ENCODE measurements at places on chromosomes 7 and 10.

- DNase-seq: no peak
These were observed 393.1 kb upstream of the KCND2 start for GRCh38 chr7:119879835-119880234.

DNA sequence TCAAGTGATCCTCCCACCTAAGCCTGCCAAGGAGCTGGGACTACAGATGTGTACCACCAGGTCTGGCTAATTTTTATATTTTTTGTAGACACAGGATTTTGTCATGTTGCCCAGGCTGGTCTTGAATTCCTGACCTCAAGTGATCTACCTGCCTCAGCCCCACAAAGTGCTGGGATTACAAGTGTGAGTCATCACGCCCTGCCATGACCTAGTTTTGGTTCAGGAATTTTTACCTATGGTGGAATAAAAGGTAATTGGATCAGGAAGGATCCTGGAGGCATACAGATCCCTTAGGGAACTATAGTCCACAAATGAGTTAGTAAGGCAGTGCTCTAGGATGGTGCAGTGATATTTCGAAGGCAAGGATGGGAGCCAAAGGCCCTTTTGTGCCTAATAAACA is 717.9 kb downstream of the PHTF2 start:
- no peak for DNase-seq

DNA sequence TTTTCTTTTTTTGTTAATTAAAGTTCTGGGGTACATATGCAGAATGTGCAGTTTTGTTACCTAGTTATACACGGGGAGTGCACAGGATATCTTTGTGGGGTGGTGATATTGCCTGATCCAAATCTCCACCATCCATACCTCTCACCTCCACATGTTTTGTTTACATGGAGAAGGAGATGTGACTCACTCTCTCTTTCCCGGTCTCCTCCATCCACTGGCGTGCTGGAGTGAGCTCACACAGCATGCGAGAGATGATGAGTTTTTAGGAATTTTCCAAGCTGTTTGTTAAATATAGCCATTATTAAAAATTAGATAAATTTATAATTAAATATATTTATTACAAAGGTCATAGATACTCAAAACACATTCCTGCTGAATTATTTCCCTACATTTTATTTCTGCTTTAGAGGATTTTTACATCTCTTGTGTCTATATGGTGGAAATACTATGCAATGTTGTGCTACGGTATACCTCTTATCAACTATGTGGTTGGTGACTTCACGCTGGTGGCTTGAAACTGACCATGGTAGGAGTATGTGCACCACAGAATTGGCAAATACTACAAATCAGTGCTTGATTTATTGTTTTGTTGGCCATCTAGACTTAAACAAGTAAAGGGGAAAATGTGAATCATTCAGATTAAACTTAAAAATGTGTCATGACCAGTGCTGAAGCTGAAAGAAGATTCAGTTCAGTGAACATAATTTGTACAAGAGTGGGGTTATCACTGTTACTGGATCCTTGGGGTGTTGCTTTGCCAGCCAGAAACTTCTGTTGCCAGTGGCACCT is 107.9 kb upstream of the FAM180A start:
- no peak for DNase-seq

DNA sequence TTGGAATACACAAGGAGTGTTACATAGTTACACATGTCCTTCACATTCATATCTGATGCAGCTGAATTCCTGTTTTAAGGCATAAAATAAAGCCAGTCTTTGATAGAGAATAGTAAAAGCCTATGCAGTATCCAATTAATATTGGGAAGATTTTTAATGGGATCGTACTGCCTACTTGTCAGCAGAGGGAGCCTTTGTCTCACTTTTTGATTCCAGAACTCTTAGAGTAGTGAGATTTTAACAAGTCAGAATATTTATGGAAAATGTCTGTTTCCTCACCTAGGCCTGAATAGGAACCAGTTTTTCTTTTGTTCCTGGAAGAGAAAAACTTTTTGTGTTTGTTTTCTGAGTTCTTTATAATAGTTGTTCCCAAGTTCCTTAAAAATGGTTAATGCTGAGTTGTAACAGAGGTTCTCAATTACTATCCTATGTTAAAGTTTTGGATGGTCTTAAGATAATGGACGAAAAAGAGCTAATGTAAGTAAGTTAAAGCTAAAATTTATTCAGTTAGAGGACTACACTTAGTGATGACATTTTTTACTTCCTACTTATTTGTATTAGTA is 114.0 kb downstream of the BBS9 start:
- DNase-seq: peak; percentile 43

DNA sequence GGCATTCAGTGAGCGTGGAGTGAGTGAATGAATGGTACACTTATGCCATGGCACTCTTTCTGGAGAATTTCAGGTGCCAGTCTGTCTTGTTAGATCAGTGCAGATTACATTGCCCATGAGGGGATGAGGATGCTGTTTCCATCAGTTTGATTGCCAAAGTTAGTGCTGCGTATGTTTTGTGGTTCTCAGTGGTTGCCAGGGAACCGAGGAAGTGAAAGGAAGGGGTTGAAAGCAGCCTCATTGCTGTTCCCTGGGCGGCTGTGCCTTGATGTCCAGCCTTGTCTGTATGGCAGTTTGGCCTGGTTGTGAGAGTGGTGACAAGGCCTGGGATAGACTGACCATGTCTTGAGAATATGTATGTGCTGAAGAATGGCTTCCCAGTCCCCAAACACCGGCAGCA is 30.2 kb downstream of the WBP1L start:
- no peak for DNase-seq

DNA sequence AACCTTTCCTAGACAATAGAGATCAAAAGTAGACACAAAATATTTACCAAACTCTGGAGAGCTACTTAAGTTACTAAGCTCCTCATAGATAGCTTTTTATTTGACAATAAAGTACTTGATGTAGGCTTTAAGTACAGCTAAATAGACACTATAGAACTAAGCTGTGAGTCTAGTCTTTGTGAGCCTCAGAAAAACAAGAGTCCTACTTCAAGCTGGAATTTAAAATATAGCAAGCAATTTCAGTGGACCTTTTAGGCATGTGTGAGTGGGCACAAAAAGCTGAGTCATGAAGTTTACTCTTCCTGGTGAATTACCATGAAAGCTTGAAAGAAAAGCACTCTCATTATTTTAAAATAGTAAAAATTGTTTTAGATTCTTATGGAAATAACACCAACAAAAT is 76.1 kb downstream of the ADD3 start:
- DNase-seq: peak; percentile 57

Data from NCI-H345 (cell line).